ENCODE measurements at places on chromosomes 12 and 14.

DNA sequence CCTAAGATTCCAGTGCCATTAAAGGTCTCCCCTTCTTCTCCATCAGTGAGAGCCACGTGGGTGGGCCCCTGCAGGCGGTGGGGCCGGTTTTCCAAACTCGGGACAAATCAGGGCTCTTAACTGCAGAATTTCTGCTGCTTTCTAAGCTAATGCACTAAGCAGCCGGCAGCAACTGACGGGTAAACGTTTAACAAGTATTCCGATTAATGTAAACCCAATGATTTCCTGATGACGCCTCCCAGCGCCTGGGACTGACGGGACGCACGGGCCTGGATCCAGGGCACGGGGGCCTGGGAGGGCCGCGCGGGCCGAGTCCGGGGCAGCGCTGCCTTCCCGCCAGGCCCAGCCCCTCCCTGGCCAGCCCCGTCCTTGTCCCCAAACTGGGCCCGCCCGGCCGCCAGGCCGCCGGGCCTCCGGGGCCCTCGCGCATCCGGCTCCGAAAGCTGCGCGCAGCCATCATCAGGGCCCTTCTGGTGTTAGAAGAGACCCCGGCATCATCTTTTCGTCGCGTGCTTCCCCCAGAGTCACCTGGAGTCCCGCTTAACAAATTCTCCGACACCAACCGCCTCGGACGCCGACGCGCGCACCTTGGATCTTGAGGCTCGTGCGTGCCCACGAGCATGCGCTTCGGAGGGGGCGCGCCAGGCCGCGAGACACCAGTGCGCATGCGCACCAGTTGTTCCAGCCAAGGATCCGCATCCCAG lies at the start of gene MLH3:
Gene MLH3, minus strand, starts transcription at position 616 of the 704 bp plus-strand sequence. CDS start 1,812 bp downstream, outside the sequence.
- peak; percentile 97 for DNase-seq

DNA sequence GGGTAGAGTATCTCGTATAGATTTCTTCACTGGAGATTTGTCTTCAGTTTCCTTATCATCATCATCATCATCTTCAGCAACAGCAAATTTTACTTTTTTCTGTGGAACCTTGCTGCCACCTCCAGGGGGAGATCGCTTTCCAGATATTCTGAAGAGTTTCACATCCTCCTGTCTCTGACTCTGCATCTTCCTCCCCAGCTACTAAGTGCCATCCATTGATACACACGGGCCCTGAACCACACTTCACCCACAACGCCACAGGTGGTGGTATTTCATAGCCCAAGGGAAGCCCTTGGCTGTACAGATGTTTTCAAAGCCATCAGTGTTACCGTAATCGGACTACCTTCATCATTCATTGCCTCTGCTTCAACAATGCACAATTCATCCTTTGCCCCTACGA lies 82.2 kb downstream of the PPP2R5C start:
- DNase-seq, result no peak

GRCh38 chr14:93884950-93885349 lies 42.2 kb upstream of the FAM181A start:
- DNase-seq, result no peak

GRCh38 chr14:32565256-32565655 lies 236.2 kb downstream of the AKAP6 start:
- DNase-seq, result no peak

GRCh38 chr14:36365766-36366165 lies 45.3 kb upstream of the MBIP start:
- DNase-seq, result no peak

DNA sequence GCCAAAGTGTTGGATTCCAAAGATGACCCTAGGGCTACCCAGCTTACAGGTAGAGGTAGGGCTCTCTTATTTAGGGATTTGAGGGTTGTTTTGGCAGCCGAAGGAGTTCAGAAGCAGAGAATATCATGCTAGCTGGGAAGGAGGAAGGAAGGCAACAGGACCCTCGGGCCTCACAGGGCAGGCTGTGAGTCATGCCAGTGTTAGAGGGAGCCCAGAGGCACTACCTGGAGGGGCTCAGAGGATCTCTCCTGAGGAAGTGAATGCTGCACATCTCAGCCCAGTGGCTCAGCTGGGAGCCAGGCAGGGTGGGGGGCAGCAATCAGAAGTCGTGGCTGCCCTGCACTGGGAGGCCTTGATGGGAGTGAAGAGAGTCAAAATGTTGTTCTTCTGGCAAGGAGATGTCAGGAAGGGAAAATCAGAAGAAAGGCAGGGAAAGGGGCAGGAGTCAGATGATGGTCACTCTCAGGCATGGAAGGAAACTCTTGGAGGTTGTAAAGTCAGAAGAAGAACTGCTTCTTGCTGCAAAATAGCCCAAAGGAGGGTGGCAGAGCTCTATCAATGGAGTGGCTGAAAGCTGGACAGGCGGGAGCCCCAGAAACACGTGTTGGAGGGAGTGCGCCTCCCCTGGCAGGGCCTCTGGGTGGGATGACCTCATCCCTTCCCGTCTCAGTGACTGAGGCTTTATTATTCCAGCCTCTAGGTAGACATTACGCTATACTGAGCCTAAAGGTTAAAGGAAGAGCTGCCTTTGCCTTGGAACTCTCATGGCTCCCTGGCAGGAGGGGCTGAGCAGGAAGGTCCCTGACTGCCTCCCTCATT lies 141.3 kb downstream of the SMOC1 start:
- no peak for DNase-seq

DNA sequence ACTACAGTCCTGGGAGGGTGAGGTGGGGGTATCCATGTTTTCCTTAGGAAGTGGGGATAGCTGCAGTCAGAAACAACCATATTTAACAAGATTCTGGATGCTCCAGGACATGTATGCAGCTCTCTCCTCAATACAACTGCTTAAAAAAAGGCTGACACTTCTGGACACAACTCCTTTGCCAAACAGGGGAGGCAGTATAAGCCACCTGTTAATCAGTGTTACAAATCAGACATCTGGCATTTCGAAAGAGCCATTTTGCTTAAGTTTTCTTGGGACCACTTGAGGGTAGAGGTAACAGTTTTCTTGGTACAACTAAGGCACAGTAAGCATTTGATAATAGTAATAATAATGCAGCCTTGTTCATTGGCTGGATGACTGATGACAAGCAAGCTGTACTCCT lies 47.1 kb downstream of the RPGRIP1 start:
- no peak for DNase-seq

DNA sequence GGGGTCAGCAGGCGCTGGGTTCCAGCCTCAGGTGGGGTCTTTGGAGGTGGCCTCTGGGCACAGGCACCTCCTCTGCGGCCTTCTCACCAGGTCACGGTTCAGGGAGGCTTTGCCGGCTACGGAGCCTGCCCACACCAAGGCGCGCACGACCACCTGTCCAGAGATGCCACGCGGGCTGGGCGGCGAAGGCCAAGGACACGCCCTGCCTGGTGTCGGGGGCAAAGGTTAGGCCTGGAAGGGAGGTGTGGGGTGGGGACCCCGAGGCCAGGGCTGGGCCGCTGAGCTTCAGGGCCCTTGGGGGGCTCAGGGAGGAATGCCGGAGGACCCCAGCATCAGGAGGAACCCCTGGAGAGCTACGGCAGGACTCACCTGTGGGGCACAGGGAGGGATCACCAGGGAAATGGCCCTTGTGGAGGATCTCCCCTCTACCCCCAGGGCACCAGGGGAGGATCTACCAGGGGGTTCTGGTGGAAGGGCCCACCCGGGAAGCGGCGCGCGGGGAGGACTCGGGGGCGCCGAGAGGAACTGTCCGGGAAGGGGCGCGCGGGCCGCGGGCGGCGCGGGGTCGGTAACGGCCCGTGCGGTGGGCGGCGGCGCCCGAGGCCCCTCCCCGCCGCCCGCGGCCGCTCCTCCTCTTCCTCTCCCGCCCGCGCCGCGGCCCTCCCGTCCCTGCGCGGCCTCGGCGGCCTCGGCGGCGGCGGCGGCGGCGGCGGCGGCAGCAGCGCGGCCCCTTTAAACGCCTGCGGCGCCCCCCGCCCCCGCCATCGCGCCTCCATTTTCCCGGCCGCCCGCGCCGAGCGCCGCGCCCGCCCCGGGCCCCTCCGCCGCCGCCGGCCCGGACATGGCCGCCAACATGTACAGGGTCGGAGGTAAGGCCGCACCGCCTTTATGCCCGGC lies at the start of gene MTA1:
Gene MTA1, plus strand, starts transcription at position 633 of the 897 bp plus-strand sequence. Its CDS starts 209 bp downstream, at position 842.
- peak; percentile 90 for DNase-seq

DNA sequence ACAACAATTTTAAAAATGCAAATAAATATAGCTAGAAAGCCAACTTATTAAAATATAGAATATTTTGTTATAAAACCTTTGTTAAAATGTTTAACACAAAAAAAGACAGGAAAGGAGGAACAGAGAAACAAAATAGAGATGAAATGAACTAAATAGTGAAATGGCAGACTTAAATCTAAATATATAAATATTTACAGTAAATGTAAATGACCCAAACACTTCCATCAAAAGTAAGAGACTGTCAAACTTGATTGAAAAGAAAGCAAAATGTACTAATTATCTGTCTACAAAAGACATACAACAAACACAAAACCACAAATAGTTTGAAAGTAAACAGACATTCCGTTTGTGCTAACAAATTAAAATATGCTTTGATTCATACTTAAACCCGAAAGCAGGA lies 41.7 kb downstream of the PLBD1 start:
- no peak for DNase-seq

- DNase-seq, result no peak
Measured at GRCh38 chr12:47560415-47560814, 145.4 kb downstream of the RPAP3 start.

DNA sequence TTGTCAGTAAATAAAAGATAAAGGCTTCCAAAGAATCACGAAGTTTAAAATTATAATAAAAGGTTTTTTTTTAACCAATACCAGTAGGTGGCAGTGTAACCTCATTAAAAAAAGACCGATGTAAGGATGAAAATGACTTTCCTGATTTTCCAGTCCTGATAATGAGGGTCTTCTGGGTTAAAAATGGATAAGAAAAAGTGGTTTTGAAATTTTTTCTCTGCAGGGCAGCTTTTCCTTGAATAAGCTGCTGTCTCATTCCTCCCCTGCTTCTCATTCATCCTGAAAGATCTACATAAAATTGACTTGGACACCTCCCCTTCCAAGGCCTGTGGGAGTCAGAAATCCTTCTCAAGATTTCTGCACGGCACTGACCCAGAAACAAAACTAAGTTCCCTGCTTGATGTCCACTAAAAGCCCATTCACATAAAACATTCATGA lies 58.9 kb upstream of the FBXO33 start:
- DNase-seq, result peak; percentile 27

- no peak for DNase-seq
Measured at GRCh38 chr12:106205208-106206069, 42.4 kb downstream of the CKAP4 start.

- peak; percentile 58 for DNase-seq
Measured at GRCh38 chr12:1527789-1528188, 66.6 kb downstream of the FBXL14 start.

- DNase-seq, result peak; percentile 76
Measured at GRCh38 chr14:64659366-64659765, 44.9 kb upstream of the PLEKHG3 start.

DNA sequence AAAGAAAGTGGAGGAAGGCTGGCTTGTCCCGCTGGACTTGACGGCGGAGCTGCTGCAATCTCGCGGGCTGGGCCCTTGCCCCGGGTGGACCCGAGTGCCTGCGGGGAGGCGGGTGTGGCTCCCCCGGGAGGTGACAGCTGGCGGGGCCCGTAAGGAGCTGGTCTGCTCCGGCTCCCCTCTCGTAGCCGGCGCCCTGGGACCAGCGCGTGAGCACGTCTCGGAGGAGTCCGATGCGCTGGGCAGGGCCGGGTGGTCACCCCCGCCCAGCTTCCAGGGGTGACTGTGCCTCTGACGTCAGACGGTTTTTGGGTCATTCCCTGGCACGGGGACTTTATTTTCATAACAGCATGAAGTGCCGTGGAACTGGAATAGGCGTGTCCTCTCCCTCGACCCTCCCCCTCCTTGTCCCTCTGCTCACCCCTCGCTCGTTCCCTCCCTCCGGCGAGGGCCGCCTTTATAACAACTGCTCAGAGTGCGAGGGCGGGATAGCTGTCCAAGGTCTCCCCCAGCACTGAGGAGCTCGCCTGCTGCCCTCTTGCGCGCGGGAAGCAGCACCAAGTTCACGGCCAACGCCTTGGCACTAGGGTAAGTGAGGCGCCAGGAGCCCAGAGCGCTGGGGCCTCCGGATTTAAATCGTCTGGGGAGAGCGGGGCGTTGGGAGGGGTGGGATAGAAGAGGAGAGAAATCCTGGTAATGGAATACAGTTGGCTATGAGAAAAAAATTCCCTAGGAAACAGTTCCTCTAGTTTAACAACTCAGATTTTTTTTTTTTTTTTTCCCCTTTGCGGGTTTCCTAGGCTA lies at the start of gene GPRC5A:
Gene GPRC5A, plus strand, starts transcription at position 483 of the 801 bp plus-strand sequence. CDS start 16,688 bp downstream, outside the sequence.
- peak; percentile 93 for DNase-seq

GRCh38 chr12:52178443-52178842 lies 13.4 kb downstream of the KRT80 start:
- DNase-seq, result no peak

- no peak for DNase-seq
Measured at GRCh38 chr12:67459173-67459572, 189.4 kb upstream of the DYRK2 start.

DNA sequence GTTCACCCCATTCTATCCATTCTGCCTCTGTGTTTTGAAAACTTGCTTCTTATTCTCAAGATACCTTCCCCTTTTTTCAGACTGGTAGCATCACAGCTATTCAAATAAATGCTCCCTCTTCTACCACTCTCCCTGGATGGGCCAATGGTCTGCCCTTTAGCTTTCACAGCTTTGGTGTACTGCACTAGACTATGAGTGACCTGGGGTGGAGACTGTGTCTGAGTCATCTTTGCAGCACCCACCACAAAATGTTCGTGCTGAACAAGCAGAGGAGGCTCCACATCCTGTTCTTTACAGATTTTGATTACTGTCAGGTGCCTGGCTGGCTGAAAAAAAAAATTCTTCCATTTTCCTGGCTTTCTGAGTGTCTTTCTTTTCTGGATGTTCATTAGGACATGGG lies 1104.1 kb upstream of the TMEM132C start:
- DNase-seq, result peak; percentile 28

DNA sequence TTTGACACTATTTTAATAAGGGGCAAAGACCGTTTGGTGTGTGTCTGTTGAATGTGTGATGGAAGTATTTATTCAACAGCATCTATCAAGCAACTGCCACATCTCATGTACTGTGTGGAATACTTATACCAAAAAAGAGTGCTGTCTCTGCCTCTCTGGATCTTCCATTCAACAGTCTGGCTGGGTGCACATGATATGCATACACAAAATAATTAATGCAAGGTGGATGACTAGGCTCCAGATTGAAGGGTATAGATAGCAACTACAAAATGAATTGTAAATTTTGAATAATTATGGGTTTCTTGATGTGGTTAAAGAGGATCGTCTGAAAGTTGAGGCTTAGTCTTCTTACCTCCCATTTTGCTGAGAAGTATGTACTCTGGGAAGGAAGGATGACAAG lies 145.9 kb upstream of the OTX2 start:
- DNase-seq, result no peak

DNA sequence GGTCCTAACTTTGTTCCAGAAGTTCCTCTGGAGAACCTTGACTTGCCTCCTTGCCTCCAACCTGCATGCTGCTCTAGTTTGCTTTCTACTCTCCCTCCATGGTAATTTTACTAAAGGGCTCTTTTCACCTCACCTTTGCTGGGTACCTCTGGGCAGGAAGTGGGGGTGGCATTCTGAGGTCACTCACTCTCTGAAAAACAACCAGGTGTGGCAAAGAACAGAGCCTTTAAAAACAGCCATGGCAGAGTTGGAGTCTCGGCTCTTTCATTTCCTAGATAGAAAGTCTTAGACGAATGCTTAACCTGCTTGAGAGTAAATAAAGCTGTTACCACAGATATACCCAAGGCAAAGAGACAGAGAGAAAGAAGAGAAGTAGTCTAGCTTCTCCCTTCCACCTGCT lies 827.9 kb downstream of the BCL11B start:
- no peak for DNase-seq

GRCh38 chr12:86710109-86710508 lies 453.9 kb upstream of the MGAT4C start:
- no peak for DNase-seq

GRCh38 chr12:95862038-95862437 lies 3.3 kb downstream of the SNRPF start:
- DNase-seq, result no peak

GRCh38 chr14:74864198-74864597 lies 11.7 kb downstream of the PROX2 start:
- no peak for DNase-seq
